ENCODE measurements at places on chromosomes 1 and 21.

- no peak for DNase-seq
Measured at GRCh38 chr1:75366595-75366994, 232.4 kb downstream of the LHX8 start.

DNA sequence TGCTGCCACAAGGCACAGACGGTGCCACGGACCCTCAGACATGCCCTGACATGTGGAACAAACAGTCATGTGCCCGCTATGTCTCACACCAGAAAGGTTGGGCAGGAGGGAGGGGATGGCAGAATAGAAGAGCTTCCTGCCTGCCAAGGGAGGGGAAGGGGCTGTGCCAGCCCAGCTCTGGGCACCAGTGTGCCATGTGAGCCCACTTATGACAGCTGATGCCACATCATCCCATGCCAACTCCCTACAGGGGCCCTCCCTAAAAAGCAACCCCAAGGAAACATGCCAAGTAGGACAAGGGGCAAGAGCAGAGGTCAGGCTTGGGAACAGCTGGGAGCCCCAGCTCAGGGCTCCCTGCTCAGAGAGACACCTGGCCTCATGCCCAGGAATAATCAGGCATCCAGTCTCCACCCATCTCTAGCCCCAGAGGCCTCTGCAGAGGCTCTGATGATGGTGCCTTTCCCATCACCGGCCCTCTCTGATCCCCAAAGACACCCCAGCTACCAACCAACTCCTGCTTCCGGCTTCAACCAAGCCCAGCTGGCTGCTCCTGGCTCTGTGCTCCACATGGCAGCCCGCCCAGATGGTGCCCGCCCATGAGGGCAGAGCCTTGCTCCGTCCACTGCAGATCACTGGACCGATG is 10.3 kb downstream of the ADGRB2 start:
- DNase-seq: peak; percentile 93

DNA sequence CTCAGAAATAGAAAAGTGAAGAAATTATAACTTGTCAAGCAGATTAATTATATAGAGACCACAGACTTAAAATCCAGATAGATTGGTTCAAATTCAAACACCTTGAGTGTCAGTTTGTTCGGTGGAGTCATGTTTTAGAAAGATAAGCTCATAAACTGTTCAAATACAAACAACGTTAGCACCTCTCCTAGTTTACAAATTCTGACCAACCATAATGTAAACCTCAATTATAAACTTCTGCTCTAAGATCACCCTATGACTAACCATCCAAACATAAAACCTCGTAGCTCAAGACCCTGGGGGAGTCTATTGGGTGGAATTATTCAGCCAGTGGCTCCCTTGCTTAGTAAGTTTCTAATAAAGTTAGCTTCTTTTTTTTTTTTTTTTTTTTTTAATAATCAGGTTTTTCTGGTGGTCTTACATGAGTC is 12.4 kb downstream of the CBR1 start:
- no peak for DNase-seq

- DNase-seq: no peak
Measured at GRCh38 chr1:23657659-23658275, 33.8 kb upstream of the RPL11 start.

- no peak for DNase-seq
Measured at GRCh38 chr1:189597083-189597482, 880.6 kb downstream of the BRINP3 start.

- no peak for DNase-seq
Measured at GRCh38 chr1:87398641-87399040, 70.0 kb downstream of the LMO4 start.

DNA sequence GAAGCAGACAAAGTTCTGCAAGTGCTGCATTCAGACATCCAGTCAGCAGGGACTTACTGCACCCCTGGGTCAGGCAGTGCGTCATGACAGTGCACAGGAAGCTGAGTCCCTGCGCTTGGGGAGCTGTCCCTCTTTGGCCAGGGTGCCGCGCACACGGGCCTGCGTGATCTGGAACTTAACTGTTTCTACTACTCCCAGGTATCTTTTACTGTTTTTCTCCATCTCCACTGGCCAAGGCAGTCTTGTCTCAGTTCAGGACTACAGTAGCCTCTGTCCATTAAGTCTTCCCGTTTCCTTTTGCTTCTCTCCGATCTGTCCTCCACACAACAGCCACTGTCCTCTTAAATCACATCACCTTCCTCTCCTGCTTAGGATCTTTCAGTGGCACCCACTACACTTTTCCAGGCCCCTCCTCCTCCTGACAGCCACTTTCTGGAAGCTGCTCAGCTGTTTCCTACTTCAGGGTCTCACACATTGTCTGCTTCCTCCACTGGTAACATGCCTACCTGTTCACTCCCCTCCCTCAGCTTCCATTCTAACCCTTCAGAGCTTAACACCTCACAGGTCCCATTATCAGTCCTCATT is 15.9 kb downstream of the ERRFI1 start:
- DNase-seq: no peak

DNA sequence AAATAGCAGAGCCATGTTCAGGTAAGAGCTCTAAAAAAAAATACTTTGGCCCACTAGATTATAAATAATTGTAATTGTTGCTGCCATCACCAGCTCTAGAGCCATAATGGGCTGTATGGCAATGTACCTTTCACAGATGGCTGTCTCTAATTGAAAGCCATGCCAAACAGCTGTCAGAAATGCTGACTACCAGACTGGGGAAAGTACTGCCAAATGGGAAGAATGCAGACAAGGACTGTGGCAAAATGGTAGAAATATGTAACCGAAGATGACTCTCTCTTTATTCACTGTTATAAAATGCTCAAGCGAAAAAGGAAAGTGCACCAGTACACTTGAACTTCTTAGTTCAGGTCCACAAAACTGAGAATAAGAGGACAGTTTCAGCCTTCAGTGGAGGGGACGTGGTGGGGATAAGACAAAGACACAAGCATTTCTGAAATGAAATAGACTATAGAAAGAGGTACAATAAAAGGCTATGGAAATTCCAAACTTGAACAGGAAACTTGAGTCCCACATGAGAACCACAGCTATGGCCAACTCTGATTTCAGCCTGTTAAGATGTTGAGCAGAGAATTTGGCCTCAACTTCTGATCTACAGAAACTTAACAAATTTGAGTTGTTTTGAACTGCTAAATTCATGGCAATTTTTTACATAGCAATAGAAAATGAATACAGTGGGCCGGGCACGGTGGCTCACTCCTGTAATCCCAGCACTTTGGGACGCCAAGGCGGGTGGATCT is 46.5 kb upstream of the LPGAT1 start:
- DNase-seq: no peak

DNA sequence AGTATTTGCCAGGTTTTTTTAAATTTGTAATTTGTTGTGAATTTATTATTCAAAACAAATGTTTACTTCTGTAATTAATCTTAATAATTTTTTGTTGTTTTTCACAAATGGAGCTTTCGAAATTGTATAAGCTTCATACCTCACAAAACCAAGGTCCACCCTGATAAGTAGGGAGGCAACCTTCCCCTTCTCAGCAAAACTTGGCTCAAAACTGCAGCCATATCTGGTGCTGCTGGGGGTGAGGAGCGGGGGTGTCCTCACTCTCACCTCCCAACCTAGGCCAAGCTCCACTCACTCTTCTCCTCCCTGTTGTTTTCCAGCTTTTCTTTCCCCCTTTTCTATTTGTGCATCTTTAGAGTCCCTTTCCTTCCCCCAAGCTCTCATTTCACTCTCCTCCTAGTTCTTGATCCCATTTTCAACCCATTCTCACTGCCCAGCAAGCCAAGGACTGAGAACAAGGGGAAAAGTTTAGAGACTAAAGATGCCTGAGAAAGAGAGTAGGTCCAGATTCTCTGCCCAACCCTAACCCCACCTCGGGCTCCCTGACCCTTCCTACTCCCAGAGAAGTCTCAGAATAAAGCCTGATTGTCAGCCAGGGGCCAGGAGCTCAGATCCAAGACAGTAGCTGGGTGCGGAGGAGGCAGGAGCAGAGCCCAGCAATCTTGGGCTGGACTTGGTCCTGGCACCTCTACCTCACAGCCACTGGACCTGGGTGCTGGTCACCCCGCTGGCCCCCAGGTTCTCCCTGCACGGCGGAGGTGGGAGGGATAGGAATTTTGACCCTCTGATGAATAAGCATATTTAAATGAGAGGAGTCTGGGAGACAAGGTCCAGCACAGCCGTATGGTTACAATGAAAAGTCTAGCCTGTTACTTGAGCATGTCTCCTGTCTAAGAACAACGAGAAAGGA is 8.3 kb upstream of the CFAP45 start:
- no peak for DNase-seq

DNA sequence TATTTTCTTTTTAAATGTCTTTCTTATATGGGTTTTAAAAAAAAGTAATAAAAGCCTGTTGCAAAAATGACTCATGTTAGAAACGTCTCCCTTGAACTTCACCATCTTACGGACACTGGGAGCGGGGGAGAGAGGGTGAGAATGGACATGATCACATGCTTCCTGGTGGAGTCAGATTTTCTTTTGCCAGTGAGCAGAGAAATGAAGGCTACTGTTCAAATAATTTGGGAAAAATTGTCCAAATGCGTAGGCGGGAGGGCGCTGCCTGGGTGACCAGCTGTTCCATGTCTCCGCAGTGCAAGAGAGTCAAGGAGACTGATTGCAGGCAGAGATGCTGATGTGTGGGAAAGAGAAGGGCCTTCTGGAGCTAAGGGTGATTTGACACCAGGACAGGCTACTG is 23.1 kb downstream of the EIF2D start:
- no peak for DNase-seq

GRCh38 chr1:24201941-24202440 is 14.9 kb upstream of the IFNLR1 start:
- DNase-seq: peak; percentile 91

GRCh38 chr1:28601696-28602095 is 9.6 kb downstream of the RAB42 start:
- no peak for DNase-seq

DNA sequence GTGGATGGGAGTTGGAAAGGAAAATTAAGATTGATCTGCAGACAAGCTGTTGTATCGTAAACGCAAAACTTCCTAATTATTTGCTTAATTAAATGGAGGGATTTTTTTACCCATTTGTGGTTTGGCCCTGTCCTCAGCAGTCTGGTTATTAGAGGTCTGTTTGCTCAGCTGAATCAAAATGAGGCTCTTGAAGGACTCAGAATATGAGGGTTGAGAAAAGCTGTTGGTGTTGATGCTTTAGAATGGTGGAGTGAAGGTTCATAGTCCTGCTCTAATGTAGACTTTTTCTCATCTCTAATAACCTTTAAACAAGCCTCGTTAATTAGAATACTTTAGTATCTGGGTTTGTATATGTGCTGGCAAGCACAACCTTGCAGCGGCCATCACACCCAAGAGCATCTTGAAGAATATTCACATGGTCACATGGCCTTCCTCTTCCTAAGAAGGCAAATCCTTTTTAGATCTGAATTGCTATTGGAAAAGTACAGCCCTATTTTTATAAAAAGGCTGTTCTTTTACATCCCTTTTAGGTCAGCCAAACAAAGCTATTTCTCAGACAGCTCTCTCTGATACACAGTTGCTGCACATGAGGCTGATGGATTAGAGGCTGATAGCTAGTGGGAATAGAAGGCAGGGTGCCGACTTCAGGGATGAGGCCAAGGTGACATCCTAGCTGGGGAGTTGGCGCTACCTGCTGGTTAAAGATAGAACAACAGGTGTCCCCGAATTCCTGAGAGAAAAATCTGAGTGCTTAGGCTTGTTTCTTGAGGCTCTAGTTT is 53.8 kb downstream of the MACF1 start:
- DNase-seq: peak; percentile 85

GRCh38 chr1:28056129-28056925 is 32.1 kb downstream of the EYA3 start:
- DNase-seq: no peak

- no peak for DNase-seq
Measured at GRCh38 chr1:100782473-100783039, 63.0 kb downstream of the VCAM1 start.

DNA sequence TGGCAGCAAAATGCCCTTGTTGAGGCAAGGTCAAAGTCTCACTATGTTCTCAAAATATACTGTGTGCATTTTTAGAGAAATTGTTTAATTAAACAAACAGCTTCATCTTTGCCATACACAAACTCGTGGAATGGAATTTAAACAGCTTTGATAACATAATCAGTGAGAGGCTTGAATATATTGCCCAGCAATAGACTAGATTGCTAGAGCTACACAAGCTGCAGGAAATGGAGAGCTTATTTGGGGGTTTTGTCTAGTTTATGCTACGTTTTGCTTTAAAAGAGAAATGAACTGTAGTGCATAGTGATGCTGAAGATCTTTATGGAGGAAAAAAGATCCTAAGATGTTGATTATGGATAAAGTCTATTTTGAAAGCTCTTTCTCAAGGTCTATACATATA is 166.8 kb upstream of the HMCN1 start:
- no peak for DNase-seq

GRCh38 chr1:82400521-82400920 is 599.8 kb downstream of the ADGRL2 start:
- no peak for DNase-seq

DNA sequence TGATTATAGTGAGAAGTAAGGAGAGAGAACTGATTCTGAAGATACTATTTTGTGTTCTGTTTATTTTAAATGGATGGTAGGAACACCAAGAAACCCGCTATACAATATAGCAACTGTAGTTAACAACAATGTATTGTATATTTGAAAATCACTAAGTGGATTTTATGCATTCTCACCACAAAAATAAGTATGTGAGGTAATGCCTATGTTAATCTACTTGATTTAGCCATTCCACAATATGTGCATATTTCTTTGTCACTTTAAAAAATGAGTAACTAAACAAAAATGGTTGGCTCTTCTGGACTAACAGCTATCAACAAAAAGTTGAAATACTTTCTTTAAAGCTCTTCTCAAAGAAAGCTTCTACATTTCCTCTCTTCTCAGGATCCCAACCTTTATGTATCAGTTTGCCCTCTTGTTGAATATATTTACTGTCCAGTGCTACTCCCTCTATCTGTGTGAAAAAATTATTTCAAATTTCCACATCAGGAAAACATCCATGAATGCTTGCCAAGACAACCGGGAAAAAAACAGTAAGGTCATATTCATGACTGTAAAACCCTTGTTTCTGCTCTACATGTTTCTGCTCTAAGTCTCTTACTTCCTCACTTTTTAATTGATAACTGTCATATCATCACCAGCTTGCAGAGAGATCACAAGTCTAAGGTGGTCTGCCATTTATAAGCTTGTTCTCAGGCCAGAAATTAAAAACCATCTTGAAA is 27.0 kb downstream of the CLCA4 start:
- DNase-seq: no peak

DNA sequence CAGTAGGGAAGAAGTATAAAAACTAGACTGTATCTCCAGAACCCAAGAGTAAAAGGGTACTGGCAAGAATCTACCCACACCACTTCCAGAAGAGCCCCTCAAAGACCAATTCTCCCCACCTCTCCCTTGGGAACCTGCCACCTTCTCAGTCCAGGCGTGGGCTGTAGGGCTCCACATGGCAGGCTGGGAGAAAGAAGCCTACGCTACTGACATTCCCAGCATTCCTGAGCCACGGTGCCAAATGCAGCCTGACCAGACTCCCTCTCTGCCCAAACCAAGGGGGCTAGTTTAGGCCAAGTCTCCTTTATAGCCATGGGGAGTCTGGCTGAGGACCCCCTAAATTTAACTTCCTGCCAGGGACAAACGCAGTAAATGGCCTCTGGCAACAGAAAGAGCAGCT is 2.0 kb downstream of the UBE2Q1 start:
- DNase-seq: no peak

- DNase-seq: no peak
Measured at GRCh38 chr1:204480515-204480914, 14.1 kb downstream of the PIK3C2B start.

- no peak for DNase-seq
Measured at GRCh38 chr1:232704256-232704655, 74.3 kb upstream of the SIPA1L2 start.

- DNase-seq: no peak
Measured at GRCh38 chr21:35449846-35450245, 400.7 kb upstream of the RUNX1 start.

GRCh38 chr1:201895913-201896807 is 7.5 kb downstream of the SHISA4 start:
- peak; percentile 82 for DNase-seq

Data from pons (tissue), 1 donor.